ENCODE measurements at places on chromosomes 2 and 18.

GRCh38 chr2:203909261-203909967, 27.1 kb upstream of the ICOS start:
- no peak for DNase-seq

GRCh38 chr2:66869076-66869475, 434.2 kb downstream of the MEIS1 start:
- no peak for DNase-seq

- no peak for DNase-seq
Observed at GRCh38 chr2:241505781-241506201, 2.6 kb downstream of the STK25 start.

- no peak for DNase-seq
Observed at GRCh38 chr2:135825131-135825530, 11.9 kb downstream of the LCT start.

- no peak for DNase-seq
Observed at GRCh38 chr2:147916723-147917122, 71.9 kb downstream of the ACVR2A start.

DNA sequence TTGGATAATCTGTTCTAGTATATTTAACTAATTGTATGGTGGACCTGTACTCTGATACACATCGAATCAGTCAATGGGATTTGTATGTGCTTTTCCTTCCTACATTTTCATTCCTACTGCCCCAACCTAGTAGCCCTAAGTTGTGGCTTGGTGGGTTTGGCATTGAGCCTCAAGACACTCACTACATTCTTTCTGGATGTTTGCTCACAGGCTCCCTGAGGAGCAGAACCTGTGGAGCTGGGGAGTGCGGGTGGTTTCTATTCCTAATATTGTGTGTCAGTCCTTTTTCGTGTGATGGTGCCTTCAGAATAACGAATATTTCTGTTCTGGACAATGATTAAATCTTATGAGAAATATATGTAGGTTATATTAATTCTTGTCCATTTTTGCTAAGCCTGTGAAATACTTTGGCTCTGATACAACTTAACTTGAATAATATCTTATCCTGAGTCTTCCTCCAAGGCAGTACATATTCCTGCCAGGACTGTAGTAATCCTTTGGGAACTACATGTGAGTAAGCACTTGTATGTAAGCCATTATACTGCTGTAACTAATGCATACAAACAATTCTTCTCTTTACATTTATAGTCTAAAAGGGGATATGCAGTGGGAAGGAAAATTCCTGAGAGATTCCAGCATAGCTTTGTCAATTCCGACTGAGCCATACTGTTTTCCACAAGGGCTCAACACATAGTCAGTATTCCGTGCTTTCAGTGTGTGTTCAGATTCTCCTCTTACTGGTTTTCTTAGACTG, 150.6 kb downstream of the AGPS start:
- DNase-seq, result no peak

DNA sequence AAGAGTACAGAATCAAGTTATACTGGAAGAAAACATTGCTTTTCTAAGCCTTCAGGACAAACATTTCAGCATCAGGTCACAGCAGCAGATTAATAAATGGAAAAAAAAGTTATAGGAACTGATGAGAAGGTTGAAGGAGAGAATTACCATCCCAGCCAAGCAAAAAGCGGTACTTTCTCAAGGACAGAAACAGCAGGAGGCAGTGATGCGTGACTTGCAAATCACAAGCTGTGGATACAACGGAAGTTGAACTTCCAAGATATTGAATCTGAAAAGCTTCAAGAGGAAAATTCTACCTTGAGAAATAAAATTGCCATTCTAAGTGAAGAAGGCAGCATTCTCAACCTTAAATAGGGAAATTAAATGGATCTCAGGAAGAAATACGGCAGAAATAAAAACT, 18.5 kb upstream of the SERPINB12 start:
- DNase-seq, result no peak

DNA sequence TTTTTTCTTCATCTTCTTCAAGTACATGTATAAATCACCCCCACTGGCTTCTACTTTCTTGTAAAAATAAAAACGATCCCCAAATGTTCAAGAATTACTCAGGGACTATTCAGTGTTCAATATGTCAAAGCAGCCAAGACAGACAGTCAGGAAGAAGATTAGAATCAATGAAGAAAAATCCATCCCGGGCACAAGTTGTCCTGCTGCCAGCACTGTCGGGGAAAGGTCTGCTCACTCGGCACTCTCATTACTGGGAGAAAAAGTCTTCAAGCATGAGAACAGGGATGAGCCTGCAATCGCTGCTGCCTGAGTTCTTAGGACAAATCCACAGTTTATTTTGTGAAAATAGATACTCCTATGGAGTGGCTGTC, 482.8 kb upstream of the KLHL29 start:
- no peak for DNase-seq

GRCh38 chr2:191699341-191699945, 21.5 kb downstream of the NABP1 start:
- DNase-seq, result no peak

GRCh38 chr2:174247474-174248186, 702 bp downstream of the OLA1 start:
- no peak for DNase-seq

DNA sequence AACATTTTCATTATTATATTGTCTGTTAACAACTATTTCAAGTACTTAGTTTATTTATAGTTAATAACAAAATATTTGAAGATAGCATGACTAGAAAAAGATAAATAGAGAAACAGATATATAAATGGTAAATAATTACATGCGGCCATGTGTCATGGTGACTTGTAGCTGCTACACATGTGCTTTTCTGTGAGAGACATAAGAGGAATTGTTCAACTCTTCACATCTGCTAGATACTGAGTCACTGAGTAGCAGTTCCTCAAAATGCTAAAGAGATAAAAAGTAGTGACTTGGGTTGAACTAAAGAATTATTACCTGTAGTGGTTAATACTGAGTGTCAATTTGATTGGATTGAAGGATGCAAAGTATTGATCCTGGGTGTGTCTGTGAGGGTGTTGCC, 37.5 kb upstream of the SCN9A start:
- DNase-seq, result no peak

DNA sequence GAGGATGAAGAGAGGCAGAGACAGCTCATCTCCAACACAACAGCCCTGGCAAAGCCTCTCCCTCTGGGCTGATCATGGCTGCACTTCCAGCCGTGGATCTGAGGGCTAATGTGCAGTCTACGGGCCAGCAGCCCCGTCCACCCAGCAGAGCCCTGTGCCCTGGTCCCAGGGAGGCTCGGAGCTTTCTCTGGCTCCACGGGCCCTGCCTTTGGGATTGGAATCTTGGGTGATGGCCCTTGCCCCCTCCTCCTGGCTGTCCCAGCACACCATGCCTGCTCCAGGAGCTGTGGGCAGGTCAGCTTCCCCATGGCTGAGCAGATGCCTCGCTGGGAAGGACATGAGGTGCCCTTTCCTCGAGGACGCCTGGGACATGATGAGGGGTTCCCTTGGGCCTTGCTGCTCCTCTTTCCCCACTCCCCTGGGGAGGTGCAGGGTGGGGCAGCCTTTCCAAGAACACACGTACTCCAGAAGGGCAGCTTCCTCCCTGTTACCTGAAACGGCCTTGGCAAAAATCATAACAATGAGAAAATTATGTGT, 66.9 kb downstream of the C18orf63 start:
- no peak for DNase-seq

- no peak for DNase-seq
Observed at GRCh38 chr18:51235009-51235789, 37.7 kb upstream of the MEX3C start.
